Common myeloid progenitor, CD34-positive (primary cell): ENCODE measurements at places on chromosomes 12 and 14.

DNA sequence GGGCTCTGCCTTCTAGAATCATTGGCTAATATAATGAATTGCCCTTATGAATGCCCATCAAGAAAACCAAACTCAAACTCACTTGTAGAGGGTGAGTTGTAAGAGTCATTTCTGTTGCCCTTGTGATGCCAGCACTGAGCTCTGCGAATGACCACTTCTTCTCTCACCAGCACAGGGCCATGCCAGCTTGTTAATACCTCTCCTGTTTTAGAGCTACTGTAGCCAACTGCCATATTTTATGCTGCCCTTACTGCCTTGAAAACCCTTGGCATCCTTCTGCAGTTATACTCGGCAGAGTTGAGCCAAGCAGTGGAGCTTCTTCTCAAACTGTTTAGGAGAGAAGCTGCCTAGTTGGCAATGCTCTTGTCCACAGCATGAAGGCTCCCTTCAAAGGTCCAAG lies 8.1 kb downstream of the KRT75 start:
- no peak for DNase-seq

DNA sequence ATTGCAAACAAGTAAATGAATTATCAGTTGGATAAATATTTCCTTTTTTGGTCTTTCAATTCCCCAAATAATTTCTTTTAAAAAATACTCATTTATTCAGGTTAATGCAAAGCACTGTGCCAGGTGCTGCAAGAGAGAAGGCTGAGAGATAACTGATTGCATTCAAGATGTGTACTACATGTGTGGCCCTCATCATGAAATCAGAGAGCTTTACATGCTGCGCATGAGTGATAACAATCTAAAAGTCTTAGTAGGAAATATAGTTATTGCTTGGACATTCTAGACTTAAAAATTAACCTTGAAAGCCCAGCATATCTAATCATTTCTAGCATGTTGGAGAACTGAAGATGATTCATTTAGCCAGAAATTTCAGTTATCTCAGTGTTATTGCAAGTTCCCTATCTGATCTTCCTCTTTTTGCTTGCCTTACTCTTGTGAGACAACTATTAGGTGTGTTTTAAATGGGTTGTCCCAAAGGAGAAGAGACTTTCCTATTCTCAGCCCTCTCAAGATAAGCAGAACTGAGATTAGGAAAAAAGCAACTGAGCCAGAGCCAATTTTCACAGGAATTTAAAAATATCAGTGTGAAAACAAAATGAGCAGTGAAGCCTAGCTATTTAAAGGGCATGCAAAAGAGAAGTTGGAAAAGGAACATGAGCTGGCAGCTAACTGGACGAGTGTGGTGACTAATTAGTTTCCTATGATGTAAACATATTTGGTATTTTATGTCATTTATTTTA lies 60.9 kb downstream of the PLEKHA5 start:
- DNase-seq, result peak; percentile 75

- DNase-seq, result no peak
Observed at GRCh38 chr12:82904219-82904790, 217.6 kb downstream of the TMTC2 start.

- no peak for DNase-seq
Observed at GRCh38 chr12:54368025-54368708, 3.9 kb upstream of the GPR84 start.

GRCh38 chr12:79424109-79424721 lies 266.5 kb downstream of the PAWR start:
- no peak for DNase-seq

DNA sequence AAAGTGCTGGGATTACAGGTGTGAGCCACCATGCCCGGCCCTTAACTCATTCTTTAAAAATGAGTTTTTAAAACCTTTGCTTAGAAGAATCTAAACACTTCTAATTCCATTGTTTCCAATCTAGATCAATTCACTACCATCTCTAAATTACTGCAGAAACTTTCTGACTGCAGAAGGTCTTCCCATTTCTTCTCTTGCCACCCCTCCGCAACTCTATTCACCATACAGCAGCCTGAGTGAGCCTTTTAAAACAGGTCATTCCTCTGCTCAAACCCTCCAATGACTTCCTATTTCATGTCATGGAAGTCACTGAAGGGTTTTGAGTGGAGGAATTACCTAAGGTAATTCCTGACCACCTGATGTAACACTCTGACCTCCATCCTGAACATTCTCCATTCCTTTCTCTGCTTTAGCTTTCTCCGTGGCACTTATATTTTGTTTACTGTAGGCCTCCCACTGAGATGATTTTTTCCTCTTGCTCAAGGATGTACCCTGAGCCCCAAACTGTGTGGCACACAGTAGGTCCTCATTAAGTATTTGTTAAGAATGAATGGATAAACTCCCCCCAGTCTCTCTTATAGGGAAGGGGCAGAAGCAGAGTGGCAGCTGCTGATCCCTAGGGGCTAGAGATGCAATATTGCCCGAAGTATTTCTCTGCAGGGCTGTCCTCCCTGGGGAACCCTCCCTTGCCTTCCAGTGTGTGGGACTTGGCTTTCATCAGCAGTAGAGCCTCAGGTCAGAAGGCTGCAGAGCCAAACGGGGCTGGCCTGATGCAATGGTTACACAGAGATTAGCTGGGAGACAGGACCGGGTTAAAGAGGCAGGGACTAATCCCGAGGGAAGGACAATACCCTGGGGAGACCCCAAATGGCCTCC lies 1.2 kb downstream of the DDIT3 start:
- peak; percentile 22 for DNase-seq
